ENCODE measurements at places on chromosomes 12 and 14.

DNA sequence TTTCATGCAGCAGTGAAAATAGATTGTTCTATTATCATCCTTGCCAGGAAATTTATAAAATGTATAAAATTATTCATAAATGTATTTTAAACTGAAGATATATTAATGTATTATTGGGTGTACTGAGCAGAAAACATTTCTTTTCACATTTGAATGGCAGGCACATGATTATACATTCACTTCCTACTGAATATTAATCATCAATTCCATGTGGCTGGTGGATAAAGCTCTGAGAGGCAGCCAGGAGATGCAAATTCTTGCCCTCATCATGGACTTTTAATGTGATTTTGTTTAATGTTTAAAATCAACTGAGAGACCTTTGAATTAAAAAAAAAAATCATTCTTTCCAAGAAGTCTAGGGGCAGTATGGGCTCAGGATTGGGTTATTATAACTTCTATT, 40.8 kb downstream of the ANO6 start:
- DNase-seq = no peak

DNA sequence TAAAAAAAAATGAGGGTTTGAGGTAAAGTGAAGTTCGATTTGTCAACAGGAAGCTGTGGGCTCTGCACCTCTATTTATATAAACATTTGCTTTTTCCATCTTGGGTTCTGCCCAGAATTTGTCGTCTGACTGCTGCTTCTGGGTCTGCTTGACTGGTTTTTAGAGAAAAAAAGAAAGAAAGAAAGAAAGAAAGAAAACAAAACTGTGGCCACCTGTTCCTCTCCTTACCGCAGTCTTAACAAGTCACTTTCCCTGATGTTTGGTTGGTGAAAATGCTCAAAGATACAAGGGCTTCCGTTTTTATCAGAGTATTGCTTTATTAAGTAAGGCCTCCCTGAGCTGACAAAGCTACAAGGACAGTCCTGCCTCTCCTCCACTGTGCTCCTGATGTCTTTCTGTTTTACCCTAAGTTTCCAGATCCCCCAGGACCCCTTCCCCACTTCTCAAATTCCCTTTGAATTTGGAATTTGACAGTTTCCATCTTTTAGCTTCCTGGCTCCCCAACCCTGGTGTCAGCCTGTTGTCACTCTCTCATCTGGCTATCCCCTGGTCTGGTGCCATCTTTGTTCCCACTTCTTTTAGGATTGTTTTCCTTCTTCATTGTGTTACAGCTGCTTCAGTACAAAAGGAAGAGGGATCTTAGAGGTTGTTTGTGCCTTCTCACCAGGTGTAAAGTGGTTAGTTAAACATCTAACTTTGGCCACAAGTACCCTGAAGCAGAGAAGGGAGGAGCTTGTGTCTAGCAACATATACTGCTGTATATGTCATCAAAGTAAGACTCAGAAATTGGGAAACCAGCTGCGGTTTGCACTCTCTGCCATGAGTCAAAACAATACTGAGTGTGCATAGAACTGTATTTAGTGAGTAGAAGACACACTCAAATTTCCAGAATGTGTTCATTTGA, 18.0 kb downstream of the MFAP5 start:
- DNase-seq = peak; percentile 15

DNA sequence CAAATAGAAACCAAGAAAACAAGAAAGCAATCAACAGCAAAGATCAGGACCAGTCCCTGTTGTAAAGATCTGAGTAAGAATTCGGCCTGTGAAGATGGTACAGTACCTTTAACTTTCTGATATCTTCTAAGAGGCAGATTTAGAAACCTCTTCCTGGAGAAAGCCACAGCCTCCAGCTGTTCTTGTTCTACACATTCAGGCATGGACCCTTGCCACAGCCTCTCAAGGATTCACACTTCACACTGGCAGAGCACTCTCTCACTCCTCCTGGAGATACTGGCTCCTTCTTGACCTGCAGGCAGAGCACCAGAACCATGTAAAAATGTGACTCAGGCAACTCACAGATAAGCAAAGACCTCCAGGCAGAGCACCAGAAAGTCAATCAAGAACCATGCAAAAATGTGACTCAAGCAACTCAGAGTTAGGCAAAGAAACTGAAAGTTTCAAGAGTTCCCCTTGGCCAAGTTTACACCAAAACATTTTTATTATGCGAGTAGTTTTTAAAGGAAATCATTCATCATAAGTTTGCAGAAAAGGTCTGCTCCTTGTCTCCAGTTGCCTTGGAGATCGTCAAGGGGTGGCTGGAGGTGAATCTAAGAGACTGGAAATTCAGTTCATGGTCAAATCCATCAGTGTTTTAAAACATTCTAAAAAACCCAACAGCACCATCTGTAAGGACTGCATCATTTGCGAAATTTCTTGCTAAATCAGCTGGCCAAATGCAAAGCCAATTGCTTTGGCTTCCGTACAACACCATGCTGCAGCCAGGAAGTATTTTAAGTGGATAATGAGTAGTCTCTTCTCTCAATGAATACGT, 119.3 kb upstream of the MDM1 start:
- peak; percentile 27 for DNase-seq

GRCh38 chr12:52198454-52199215, 6.8 kb upstream of the KRT80 start:
- no peak for DNase-seq

DNA sequence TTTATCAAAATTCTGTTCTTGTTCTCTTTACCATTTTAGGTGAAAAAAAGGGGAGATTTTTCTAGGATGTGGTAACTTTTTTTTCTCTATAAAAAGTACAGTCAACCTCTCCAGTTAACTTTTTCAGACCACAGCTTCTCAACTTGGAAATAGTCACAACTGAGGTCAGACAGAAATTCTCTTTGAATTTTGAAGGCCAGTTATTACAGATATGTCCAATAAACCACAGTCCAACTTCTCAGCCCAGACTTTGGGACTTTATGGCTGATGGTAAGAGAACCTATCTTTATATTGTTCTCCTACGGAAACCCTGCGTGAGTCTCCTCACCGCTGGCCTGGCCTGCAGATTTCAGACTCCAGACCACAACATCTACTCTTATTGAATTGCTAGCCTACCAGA, 176.7 kb downstream of the DACT1 start:
- DNase-seq = no peak

GRCh38 chr14:29836395-29836794, 91.3 kb downstream of the PRKD1 start:
- no peak for DNase-seq

Data from CD8-positive, alpha-beta memory T cell (primary cell).